ENCODE measurements at places on chromosomes 7 and 10.
A peak's percentile ranks its signal among the peaks of the same experiment; 100 is the strongest.

GRCh38 chr7:125074141-125074540 lies 144.5 kb upstream of the POT1 start:
- no peak for DNase-seq

DNA sequence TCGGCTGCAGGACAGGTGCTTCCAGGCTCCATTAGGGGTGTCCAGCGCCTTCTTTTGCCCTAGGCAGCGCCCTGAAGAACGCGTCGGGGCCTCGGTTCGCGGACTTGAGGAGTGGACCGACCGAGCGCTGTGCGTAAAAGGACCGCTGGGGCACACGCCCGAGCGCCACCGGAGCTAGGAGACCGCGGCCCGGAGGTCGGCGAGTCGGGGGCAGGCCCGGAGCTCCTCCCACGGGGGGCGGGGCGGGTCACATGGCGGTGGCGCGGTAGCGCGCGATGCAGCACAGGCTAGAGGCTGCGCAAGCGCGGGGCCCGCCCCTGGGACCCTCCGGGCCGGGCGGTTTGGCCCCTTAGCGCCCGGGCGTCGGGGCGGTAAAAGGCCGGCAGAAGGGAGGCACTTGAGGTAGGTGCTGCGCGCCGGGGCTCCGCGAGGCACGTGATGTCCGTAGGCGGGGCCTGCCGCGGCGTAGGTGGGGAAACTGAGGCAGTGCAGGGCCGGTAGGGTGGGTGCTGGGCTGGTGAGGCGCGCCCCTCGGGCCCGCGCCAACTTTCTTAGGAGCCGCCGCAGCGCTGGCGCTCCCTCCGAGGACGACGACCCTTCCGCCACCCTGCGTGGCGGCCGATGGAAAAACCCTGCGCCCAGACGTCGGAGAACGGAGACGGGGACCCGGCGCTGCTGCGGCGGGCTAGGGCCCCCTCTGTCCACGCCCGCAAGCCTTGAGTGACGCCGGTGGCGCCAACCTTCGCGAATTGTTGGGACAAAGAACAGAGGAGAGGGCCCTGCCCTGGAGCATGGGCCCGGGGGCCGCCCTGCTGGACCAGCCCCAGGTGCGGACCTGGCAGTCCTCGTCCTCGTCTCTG lies at the start of gene PRXL2A:
PRXL2A (plus strand) TSS at position 310 of the 860 bp plus-strand sequence. CDS start 11,917 bp downstream, outside the sequence.
- DNase-seq = peak; percentile 59

DNA sequence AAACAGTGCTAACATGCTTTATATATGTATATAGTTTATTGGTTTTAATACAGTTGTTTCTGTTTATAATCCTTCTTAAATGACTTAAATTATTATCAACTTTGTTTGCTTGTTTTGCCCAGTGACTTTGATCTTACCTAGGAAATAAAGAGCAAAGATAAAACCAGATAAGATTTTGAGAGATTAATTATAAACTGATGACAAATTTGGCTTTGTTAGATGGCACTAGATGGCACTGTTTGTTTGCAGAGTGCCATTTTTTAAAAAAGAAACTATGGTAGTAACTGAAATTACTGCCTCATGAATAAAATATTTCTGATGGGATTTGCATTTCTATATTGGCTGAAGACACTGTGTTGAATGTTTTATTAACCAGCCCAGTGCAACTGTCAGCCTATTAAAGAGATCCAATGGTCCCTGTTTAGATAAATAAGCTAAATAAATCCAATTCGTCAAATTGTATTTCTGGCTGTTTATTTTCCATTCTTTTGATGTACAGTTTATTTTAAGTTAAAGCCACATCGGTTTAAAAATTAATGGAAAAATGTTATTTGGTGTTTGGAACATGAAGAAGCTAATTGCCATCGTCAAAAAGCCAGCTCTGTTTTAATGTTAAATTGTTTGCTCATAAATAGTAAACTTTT lies 28.7 kb downstream of the VTI1A start:
- DNase-seq = no peak

DNA sequence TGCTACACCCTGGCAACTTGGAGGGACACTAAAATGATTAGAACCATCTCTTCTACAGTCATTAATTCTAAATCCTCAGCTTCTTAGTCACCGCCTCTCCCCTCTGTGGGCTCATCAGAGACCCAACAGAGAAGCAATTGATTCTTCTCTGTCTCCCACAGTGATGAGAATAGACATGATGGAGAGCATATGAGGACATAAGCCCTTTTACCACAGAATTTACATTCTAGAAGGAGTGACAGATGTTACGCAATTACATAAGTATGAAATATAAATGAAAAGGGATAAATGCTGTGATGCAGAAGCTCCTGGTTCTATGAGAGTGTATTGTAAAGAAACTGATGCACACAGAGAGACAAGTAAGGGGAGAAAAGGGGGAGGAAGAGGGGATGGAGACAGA lies 18.1 kb upstream of the ABCB5 start:
- DNase-seq = no peak

- DNase-seq = no peak
Observed at GRCh38 chr7:49333180-49333881, 409.0 kb downstream of the CDC14C start.

DNA sequence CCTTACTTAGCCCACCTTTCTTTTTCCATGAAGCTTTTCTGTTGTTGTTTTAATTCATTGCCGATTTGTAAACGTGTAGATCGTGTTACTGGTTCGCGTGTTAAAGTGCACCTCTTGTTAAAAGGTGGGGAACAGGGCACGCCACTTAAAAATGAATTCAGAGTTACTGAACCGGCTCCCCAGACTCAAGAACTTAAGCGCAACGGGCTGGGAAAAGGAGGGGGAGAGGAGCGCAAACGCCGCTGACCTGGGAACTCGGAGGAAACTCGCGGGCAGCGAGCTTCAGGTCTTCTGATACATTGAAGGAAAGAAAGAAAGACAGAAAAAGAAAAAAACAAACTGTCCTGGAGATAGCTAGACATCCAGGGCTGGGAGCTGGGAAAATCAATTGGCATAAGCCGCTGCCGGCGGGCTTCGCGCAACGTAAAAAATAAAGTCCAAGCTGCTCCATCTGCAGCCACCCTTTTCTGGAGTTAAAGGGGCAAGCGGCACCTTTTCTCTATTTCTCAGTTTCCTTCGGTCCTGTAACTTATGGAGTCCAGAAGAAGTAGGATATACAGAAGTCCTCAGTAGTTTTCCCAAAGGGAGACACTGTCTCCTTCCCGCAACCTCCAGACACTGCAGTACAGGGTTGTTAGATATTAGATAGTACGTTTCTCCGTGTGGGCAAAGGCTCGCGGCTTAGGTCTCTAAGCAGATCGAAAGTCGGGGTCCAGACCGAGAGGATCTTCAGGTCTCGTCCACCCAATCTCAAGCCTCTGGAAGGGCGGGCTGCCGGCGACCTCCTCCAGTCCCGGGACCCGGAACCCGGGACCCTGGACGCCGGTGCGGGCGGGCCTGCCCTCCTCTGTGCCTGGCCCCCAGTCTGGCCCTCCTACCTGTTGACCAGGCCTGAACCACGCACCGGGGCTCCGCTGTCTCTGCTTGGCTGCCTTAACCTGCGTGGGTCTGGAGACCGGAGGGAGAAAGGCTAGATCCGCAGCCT lies 1.8 kb upstream of the DLX6 start:
- no peak for DNase-seq

DNA sequence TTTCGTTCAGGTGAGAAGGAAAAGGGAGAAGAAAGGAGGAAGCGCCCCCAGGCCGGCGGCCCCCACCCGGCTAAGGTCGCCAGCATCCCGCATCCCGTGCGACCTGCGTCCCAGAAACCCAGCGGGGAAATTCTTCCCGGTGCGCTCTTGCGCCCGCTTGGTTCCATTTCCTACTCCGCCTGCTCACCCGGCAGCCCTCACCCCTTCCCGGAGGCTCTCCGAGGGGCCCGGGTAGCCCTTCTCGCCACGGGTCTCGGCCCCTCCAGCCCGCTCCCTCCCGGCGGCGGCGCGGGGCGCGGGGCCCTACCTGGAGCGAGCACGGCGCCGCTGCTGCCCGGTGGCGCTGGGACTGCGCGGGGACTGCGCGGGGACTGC lies at the start of gene PRKCQ:
PRKCQ (minus strand) TSS at position 373 of the 375 bp plus-strand sequence. CDS start 65,141 bp downstream, outside the sequence.
- no peak for DNase-seq

- no peak for DNase-seq
Observed at GRCh38 chr7:4123346-4123745, 558.7 kb upstream of the FOXK1 start.

GRCh38 chr10:117162093-117163060 lies 24.3 kb upstream of the VAX1 start:
- no peak for DNase-seq

- no peak for DNase-seq
Observed at GRCh38 chr10:117656385-117657367, 114.1 kb downstream of the EMX2 start.

DNA sequence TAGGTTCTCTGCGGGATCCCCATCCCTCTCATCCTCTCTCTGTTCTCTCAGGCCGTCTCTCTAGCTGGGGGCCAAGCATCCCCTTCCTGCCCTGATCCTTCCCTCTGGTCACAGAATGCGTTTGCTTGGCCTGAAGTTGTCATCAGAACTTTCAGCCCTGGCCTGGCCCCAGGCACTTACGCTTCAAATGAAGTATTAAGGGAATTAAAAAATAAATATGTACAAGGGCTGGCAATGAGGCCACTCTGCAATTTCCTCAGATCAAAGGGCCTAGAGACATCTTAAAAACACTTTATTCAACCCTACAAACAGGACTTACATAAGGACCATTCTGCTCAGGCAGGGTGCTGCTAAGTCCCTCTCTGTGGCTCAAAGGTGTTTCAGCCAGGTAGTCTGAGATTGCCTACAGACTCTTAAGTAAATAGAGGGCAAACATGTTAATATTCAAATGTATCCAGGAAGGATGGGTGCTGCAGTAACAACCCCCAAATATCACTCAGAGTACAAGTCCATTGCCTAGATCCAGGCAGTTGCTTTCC lies 16.0 kb downstream of the SFTPD start:
- no peak for DNase-seq

- DNase-seq = no peak
Observed at GRCh38 chr7:123797673-123798531, 47.1 kb upstream of the HYAL4 start.

DNA sequence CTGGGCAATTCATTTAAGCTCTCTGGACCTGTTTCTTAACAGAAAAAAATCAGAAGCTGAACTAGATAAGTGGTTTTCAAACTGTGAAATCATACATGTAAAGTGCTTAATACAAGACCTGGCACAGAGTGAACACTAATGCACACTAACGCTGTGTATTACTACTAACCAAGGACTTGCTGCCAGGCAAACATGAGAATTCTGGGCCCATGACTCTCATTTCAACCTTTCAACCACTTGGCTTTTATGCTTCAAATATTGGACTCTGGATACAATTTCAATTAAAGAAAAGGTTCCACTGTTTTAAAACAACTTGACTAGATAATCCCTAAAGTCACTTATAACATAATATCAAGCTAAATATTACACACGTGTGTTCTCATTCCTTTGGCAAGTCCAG lies 73.4 kb downstream of the SRPK2 start:
- DNase-seq = no peak

DNA sequence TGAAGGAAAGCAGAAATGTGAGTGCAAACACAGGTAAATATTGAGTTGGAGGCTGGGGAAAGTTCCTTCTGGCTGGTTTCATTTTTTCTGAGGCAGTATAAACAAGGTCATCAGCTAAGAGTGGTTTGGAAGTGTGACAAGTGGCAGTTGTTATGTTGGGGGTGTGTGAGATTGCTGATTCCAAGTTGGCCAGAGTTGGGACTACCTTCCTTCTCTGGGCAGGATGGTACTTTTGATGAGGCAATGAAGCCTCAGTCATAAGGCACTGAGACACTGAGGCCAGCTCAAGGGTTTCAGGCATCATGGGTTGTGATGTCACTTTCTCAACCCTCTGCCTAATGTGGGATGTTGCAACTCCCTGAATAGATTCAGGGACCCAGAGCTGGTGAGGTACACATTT lies 8.2 kb upstream of the PTTG1IP2 start:
- DNase-seq = no peak

DNA sequence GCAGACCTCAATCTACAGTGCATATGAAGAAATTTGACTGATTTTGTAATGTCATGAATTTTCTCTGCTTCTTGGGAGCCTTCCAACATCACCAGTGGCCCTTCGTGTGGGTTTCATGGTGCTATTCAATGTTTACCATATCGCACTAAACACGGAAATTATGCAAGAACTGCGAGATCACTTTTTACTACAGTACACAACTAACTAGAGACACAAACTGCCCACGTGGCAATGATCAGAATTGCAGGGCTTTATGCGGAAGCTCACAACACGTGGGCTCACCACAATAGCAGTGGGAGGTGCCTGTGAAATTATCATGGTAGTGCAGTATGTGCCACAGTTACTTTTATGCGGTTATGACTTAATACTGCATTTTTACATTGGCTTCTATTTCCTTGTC lies 449.7 kb upstream of the KLF6 start:
- no peak for DNase-seq

GRCh38 chr10:119415536-119416503 lies 126.7 kb downstream of the RGS10 start:
- no peak for DNase-seq

DNA sequence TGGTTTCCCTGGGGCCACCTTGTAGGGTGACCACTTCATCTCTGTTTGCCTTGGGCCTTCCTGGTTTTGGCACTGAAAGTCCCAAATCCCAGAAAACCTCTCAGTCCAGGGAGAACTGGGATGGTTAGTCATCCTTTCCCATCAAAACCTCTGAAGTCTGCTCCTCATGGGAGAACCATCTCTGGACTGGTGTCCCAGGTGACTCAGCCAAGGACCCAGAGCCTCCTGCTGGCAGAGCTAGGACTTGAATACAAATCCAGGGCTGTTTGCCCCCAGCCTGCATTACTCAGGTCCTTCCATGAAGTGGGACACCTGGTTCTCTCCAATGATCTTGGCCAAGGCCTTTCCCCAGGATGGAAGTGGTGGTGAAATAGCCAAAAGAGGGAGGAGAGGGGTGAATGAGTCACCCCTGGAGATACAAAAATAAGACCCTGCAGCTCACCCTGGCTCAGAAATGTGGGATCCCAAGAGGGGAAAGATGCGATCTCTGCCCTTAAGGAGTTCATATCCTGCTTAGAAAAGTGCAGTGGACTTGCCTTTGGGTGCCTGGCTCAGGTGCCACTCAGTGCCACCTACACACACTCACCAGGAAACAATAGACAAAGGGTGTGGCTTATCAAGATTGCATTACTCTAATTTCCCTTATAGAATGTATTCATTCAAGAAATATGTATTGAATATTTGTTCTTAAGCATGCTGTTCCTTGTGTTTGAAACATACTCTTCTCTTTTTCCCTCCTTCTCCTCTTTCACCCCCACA lies 22.0 kb downstream of the ADRA2A start:
- no peak for DNase-seq

- no peak for DNase-seq
Observed at GRCh38 chr7:50703654-50704053, 79.0 kb downstream of the GRB10 start.

DNA sequence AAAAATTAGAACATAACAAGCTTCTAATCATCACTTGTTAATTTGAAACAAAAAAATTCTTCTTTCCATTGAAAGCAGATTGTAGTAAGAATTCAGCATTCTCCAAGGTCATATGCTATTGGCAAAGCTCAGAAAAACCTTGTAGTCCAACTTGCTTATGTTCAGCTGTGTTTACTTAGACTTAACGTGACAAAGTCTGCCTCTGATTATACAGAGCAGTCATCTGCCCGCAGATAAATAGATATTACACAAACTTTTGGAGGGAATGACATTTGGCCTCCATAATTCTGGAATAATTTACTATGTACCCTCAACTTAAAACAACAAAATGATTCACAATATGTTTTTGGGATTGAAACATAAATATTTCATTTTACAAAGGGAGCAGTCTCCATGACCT lies 45.8 kb downstream of the MKX start:
- no peak for DNase-seq

GRCh38 chr10:103894441-103894864 lies 23.5 kb downstream of the STN1 start:
- DNase-seq = no peak

Data from activated CD4-positive, CD25-positive, alpha-beta regulatory T cell (primary cell).